CD4-positive, alpha-beta T cell treated with Interleukin-17A for 4 hours (primary cell): ENCODE measurements at places on chromosomes 2 and 18.

DNA sequence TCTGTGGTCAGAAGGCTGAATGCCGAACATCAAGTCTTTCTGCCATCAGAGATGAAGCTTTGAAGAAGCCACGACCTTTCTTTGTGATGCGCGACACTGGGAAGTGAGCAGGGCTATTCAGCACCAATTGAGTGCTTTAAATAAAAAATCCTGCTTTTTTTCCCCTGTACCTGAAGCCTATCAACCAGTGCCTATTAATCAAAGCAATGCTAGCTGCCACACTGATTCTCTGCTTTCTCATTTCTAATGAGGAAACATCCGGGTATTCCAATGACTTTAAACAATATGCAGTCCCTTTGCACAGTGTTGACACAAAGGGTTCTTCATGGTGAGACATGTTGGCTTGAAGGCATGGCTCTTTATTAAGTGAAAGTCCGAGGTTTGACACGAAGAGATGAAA, 88.0 kb downstream of the GALR1 start:
- no peak for DNase-seq

GRCh38 chr2:194104687-194105086, 1552.3 kb upstream of the SLC39A10 start:
- no peak for DNase-seq

DNA sequence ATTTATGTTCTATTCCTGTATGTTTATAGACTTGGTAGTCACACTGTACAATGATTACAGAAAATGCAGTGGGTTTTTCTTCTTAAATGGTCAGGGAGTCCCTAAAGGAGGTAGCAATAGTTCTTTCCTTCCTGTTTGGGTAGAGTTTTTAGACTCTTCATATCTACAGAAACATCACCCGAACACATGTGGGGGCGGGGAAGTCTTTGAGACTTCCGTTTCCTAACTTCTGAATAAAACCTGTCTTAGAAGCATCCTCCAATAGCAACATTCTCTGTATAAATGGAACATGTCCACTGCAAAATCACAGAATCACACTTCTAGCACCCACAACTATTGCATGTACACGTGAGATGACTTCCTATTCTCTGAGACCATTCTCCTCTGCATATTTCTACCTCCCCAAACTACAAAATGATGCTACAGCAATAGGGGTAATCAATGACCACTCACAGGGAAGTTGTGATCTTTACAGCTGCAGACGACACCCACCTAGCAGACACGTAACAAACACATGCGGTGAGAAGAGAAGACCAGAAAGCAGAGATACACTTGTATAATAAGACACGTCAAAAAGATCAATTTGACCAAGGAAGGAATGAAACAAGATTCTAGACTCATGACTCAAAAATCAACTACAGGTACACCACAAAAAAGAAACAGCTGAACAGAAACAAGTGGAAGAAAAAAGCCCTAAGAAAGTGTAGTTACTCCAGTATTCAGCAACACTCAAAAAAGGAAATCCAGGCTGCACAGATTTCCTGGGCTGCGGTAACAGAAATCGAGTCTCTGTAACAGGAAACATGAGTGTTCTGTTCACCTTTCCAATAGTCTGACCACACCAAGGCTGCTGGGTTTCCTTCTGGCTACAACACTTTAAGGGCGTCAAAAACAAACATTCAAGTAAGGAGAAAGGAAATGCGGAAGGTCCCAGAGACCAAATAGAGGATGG, 120.4 kb downstream of the ZNF516 start:
- DNase-seq, result peak; percentile 70

DNA sequence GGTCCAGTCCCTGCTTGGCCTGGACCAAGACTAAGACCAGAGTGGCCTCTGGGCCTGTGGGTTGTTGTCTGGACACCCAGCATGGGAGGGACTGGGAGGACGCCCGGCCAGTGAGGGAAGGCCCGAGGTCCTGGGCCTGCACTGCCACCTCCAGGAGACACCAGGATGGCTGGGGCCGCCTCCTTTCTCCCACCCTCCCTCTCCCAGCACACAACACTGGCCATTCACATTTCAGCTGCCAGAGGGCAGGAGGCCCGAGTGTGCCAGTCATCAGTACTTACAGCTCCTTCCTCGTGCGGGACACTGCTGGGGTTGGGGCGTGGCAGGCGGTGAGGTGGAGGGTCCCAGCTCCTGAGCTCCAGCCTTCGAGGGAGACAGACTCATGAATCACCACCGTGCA, 133.5 kb downstream of the ASB1 start:
- DNase-seq, result no peak

DNA sequence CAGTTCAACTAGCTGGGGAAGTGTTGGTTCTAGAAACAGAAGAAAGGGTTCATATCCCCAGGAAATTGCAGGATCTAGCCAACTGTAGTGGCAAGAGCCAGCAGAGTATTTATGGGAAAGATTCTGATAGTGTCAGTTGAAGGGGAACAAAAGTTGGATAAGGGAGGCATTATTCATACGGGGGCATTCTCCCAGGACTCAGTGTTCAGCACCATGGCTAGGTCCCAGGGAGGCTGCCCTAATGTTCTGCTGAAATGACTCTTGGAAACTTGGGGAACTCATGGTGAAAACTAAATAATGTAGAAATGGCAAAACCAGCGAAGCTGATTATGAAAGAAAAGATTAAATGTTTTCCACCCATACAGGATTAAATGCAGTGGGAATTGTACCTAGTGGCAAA, 543.7 kb downstream of the TRIB2 start:
- no peak for DNase-seq

GRCh38 chr18:32219431-32220018, 29.7 kb downstream of the MEP1B start:
- no peak for DNase-seq

- no peak for DNase-seq
These were observed 6.4 kb upstream of the BOK start for GRCh38 chr2:241551998-241552737.

GRCh38 chr2:117855886-117856285, 41.4 kb downstream of the DDX18 start:
- no peak for DNase-seq

DNA sequence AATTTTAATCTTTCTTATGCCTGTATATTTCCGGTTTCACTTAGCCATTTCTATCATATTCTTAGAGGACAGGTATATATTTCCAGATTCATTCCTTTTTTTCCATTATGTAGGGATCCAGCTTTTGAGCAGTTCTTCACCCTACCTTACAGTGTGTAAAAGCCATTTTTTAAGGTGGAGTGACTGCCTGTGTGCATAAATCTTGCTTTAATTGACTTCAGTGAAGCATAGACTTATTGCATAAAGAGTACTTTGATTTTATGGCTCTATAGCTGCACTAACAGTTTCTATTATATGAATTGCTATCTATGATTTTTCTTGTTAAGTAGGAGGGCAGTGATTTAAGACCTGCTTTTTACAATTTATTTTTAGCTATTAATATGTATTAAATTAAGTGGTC, 132.6 kb downstream of the NYAP2 start:
- DNase-seq, result no peak

- no peak for DNase-seq
These were observed 76.6 kb downstream of the INPP4A start for GRCh38 chr2:98521266-98521665.

GRCh38 chr18:75065251-75066000, 143.5 kb downstream of the PTGR3 start:
- no peak for DNase-seq

GRCh38 chr18:21599585-21600525, 649 bp downstream of the ESCO1 start:
- DNase-seq, result peak; percentile 26

- DNase-seq, result no peak
These were observed 78.0 kb upstream of the SH3BP4 start for GRCh38 chr2:234873828-234874173.

GRCh38 chr2:152542995-152543481, 174.2 kb downstream of the PRPF40A start:
- no peak for DNase-seq

- DNase-seq, result peak; percentile 16
These were observed 165.6 kb downstream of the SMAD7 start for GRCh38 chr18:48785091-48785614.

DNA sequence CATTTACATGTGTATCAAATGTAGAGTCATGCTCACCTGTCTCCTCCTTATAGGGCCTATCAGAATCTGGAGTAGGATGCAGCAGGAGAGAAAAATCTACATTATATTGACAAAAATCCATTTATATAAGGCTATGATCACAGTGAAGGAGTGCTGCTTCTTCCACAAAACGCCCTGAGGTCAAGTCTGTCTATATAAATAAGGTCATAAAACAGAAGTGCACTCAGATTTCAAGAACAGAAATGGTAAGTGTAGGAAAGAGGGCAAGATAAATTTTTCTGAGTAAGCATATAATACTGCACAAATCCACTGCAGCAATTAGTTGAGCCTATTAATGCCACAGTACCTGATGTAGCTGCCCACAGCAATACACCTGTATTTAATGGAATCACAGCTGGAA, 51.8 kb downstream of the COL5A2 start:
- DNase-seq, result no peak

- no peak for DNase-seq
These were observed 536.5 kb upstream of the CRIM1 start for GRCh38 chr2:35819033-35819432.

DNA sequence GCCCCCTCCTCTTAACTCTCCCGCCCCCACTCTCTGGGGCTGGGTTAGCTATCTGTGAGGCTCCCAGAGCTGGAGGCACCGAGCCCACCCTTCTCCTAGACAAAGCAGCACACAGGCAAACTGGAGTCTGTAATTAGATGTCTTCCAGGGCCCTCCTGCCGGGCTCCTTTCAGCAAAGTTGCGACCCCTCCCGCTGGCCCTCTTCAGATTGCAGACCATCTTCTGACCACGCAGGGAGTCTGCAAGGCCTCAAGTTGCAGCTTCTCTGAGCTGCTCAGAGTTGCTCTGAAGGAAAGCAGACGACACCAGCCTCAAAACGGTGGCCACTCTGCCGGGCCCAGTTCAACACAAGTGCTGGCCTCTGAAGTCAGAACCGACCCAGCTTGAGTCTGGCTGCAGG, 228.4 kb upstream of the COPS8 start:
- no peak for DNase-seq

DNA sequence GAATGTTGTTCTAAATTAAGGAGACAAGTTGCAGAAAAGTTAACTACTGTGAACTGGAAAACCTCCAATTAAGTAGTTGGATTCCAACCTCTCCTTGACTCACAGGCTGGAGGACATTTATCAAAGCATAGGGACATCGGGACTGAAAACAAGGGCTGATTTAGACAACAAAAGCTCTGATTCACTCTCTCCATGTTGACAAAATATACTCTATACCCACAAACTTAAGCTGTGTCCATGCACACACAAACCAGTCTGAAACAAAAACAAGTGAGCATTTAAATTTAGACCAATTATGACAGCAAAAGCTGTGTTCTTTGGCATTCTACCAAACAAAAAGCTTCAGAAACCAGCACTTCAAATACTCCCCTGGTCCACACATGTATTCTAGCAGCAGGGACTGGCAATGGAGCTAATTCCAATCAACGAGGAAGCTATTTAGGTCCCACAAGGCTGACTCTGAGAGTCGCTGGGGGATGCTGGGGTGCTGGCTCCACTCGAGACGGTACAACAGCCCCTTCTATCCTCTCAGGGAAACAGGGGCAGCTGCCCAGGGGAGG, 71.4 kb downstream of the NXPH2 start:
- no peak for DNase-seq

DNA sequence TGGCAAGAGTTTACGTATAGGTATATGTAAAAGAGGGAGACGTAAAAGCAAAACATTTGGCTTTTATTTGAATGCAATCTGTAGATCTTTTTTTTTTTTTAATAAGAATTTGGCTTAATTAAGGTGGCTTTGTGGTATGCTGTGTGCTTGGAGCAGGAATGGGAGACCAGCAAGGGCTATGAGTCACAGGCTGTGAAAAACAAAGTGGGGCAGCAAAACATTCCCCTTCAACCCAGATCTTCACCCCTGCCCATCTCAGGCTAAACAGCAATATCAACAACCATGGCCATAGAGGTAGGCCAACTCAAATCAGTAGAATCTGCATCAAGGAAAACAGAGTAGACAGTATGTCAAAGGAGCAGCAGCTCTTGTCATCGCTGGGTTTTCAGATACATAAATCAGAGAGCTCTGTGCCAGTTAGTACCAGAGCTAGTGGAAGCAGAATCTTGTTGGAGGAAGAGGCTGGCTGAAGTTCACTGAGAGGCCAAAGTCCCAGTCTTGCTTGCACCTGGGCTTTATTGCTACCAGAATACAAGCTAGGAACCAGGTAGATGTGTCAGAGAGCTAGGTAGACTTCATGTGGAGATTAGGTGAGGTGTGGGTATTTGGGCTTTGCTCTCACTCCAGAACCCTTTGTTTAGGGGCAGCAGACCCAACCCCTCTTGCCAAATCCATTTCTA, 191.5 kb upstream of the FANCL start:
- no peak for DNase-seq

GRCh38 chr18:74980669-74981068, 228.3 kb downstream of the PTGR3 start:
- no peak for DNase-seq

DNA sequence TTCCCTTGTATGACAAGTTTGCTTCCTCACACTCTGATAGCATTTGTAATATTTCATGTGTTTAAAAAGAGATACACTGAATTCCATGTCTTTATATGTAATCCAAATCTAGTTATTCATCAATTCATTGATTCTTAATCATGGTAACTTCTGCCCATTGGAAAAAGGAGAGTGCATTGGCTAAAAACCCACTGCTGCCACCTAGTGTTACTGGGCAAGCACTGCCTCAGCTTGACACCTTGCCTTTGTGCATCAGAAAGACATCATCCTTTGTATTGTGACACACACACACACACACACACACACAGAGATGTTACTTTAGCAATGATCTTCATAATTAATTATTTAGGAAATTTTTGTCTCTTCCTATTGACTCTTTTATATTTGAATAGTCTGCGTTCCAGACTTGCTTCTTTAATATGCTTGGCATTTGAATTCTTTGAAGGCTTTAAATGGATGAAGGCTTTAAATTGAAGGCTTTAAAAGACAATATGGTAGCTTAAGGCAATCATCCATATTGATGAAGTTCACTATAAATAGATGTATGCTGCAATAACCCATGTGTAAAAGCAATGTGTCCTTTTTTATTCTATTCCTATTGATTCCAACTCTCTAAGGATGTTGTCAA, 414.2 kb upstream of the CHST9 start:
- DNase-seq, result no peak

- DNase-seq, result no peak
These were observed 112.4 kb upstream of the CAB39 start for GRCh38 chr2:230600285-230600684.

DNA sequence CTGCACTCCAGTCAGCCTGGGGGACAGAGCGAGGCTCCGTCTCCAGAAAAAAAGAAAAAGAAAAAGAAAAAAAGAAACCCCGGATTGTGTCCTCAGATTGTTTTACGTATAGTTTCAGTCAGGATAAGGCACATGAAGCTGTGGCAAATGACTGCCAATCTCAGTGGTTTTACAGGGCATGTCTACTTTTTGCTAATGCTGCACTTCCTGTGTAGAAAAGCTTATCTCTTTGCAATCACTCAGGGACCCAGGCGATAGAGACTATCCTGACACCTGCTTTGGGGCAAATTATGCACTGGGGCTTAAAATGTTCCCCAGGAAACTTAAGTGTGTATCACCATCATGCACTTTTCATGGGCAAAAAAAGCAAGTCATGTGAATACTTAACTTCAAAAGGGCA, 103.7 kb upstream of the MEIS1 start:
- no peak for DNase-seq
